ENCODE measurements at places on chromosomes 12 and 14.

DNA sequence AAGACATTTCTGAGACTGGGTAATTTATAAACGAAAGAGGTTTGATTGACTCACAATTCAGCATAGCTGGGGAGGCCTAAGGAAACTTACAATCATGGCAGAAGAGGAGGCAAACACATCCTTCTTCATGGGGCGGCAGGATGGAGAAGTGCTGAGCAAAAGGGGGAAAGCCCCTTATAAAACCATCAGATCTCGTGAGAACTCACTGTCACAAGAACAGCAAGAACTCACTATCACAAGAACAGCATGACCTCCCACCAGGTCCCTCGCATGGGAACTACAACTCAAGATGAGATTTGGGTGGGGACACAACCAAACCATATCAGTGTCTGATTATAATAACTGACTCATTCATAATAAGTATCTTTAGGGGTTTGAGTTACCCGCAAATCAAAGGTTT is 6.4 kb downstream of the SLC39A9 start:
- no peak for DNase-seq

GRCh38 chr14:35234012-35234805 is 58.0 kb upstream of the PSMA6 start:
- DNase-seq = no peak

DNA sequence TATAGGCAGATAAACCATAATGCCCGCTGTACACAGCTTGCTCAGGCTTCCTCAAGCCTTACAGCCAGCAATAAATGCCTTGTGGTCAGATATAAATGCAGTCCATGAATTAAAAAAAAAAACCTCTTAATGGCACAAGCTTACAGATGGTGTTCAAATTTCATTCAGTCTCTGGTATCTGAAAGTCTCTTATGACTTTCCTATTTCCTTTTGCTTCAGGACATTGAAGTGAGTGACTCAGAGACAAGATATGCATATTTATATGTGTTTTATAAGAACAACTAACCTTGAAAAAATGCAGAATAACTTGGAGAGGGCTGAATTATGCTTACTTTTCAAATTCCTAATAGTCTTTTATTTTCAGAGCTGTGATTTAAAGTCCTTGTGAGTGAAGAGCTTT is 426.9 kb upstream of the MIS18BP1 start:
- DNase-seq = no peak

DNA sequence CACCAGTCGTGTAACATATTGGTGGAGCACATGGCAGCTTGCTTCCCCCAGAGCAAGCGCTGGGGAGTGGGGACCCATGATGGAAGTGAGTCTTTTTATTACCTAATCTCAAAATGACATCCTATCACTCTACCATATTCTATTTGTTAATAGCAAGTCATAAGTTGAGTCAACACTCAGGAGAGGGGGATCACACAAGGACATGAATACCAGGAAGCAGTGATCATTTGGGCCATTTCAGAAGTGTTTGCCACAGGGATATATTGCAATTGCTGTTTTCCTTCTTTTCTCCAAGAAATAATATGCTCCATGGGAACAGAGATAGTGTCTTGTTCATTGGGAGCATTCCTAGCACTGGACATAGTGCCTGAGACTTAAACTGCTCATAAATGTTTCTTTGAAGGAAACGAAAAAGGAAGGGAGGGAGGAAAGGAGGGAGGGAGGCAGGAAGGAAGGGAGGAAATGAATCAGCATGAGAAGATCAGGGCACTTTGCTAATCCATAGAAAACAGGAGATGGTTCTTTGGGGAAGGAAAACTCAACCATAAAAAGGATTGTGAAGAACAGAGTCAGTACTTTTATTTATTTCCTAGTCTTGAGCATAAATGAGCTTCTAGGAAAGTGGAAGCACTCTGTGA is 39.2 kb upstream of the EEA1 start:
- DNase-seq = no peak

DNA sequence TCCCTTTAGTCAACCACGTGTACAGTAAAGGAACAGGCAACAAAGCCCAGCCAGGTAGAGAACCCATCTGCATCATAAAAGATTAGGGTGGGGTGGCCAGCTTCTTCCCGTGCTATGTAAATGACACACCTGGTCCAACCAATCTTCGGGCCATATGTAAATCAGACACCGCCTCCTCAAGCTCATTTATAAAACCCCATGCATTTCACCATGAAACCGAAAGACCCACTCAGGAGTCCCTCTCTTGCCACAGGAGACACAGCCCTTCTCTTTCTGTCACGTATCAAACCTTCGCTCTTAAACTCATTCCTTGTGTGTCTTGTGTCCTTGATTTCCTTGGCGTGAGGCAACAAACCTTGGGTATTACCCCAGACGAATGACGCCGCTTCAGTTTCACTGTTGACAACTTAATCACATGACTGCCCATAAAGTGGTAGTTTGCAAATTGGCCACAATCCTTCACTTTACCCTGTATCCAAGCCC is 59.8 kb upstream of the TBPL2 start:
- no peak for DNase-seq

Measured in stimulated activated CD4-positive, alpha-beta T cell treated with anti-CD3 and anti-CD28 coated beads, TNF-alpha, amount 100 ng/mL, for 1 hour (primary cell).